Stimulated activated CD8-positive, alpha-beta memory T cell treated with anti-CD3 and anti-CD28 coated beads, Interleukin-4, amount 100 ng/mL, for 4 hours (primary cell): ENCODE measurements at places on chromosomes 16 and 17.

- no peak for DNase-seq
Observed at GRCh38 chr16:74743668-74744299, 30.8 kb downstream of the FA2H start.

GRCh38 chr17:27978689-27979175 lies 63.7 kb upstream of the NLK start:
- DNase-seq = no peak

DNA sequence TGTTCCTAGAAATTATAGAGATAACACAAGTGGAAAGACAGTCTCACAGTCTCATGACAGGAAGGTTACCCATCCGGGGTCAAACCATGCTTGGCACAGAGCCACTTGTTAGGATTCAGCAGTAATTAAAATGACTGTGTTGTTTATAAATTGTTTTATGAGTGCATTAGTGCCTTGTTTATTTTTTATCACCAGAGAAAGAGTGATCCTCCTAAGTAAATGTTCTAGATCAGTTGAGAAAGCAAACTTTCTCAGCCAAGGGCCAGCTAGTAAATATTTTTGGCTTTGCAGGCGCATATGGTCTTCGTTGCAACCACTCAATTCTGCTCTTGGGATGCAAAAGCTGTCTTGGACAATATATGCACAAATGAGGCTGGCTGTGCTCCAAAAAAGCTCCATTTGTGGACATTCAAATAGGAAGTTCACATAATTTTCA lies 253.9 kb upstream of the CACNG5 start:
- DNase-seq = no peak

- no peak for DNase-seq
Observed at GRCh38 chr17:214881-215331, 33.5 kb upstream of the DOC2B start.

- DNase-seq = no peak
Observed at GRCh38 chr17:2282297-2282873, 21.2 kb downstream of the SMG6 start.
